ENCODE measurements at places on chromosomes 5 and 9.

DNA sequence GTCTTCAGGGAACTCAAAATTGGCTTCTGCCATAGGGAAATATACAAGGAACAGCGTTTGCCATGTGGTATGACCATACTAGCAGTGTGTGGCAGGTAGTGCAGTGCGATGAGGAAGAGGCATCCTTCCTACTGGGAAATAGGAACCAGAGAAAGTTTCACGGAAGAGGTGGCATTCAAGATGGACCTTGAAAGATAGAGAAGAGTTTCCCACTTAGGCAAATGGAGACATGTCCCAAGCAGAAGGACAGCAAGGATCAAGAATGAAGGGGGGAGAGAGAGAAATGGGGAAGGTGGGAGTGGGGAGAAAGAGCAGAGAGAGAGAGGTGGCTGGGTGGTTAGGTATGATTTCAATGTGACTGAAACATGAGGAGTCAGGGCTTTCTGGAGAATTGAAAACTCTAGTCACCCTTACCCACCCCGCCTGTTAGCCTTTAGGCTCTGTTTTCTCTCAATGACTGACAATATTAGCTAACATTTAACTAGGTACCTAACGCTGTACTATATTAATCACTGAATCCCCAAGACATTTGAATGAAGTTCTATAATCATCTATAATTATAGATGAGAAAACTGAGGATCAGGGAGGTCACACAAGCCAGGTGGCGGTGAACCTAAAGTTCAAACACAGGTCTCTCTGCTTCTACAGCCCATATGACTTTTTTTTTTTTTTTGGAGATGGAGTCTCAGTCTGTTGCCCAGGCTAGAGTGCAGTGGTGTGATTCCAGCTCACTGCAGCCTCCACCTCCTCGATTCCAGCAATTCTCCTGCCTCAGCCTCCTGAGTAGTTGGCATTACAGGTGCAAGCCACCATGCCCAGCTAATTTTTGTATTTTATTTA, 171.3 kb downstream of the NR3C1 start:
- DNase-seq: no peak

GRCh38 chr5:109016300-109016699, 268.6 kb downstream of the FER start:
- no peak for DNase-seq

GRCh38 chr9:108691614-108692013, 164.2 kb downstream of the ACTL7B start:
- DNase-seq: no peak

GRCh38 chr5:81759632-81760005, 8.7 kb upstream of the SSBP2 start:
- no peak for DNase-seq

DNA sequence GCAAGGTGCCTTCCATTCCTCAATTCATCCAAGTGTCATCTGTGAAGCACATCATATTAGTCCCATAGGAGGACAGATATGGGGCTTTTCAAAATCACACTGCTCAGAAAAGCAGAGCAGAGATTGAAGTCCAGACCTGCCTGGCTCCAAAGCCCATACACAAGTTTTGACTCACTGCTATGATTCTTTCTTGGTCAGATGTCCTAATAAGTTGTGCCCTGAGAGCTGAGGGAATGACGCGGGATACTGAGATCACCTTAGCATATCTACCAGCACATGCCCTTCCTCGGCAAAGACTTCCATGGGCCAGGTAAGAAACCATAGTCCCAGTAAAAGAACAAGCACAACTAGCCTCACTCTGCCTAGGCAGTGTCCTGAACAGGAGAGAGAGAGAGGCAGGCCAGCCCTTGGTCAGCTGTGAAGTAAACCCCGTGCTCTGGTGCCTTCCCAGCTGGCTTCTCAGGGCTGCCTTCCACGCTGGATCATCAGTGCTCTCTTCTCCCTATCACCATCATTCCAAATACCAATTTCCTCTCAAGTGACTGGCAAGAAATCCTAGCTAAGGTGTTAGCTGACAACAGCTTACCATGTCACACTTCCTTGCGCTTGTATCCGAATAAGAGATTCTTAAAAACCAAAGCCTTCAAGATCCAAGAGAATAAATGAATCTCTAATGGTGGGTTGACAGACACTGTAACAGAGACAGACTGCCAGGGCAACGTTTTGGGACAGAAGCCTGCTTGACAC, 73.2 kb downstream of the SIL1 start:
- DNase-seq: no peak

- no peak for DNase-seq
Measured at GRCh38 chr5:30930736-30931135, 262.8 kb upstream of the CDH6 start.

All from stimulated activated CD4-positive, alpha-beta T cell treated with anti-CD3 and anti-CD28 coated beads, Interleukin-2, amount 100 ng/mL, for 48 hours (primary cell).